ENCODE measurements at places on chromosomes 16 and 17.

DNA sequence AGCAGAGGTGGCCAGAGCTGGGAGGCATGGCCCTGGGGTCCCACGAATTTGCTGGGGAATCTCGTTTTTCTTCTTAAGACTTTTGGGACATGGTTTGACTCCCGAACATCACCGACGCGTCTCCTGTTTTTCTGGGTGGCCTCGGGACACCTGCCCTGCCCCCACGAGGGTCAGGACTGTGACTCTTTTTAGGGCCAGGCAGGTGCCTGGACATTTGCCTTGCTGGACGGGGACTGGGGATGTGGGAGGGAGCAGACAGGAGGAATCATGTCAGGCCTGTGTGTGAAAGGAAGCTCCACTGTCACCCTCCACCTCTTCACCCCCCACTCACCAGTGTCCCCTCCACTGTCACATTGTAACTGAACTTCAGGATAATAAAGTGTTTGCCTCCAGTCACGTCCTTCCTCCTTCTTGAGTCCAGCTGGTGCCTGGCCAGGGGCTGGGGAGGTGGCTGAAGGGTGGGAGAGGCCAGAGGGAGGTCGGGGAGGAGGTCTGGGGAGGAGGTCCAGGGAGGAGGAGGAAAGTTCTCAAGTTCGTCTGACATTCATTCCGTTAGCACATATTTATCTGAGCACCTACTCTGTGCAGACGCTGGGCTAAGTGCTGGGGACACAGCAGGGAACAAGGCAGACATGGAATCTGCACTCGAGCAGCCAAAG lies 2.3 kb downstream of the CSF3 start:
- DNase-seq = no peak

- DNase-seq = no peak
These were observed 190.6 kb downstream of the CYLD start for GRCh38 chr16:50932348-50932935.

DNA sequence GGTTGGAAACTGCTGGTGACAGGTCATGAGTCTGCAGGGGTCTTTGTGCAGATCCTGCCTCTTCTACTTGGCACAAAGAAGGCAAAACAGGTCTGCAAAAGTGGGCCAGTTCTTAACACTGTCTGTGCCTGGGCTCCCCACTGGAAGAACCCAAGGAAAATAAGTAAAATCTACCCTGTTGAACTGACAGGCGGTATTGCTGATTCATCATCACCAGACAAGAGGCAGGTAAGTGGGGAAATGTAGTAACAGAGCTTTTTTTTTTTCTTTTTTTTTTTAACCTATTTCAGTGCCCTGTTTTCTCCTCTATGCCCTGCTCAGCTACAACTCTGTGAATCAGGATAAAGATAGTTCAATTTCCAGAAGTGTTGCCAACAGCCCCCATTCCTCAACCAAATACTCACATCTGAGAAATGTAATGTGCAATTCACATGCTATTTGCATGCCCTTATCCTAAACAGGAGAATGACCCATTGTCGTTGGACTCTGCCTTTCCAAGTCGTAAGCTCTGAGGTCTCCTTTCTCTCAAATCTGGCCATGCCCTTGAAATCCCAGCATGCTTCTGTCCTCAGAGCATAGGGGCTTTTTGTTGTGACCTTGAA lies 237.0 kb downstream of the SOX9 start:
- no peak for DNase-seq

DNA sequence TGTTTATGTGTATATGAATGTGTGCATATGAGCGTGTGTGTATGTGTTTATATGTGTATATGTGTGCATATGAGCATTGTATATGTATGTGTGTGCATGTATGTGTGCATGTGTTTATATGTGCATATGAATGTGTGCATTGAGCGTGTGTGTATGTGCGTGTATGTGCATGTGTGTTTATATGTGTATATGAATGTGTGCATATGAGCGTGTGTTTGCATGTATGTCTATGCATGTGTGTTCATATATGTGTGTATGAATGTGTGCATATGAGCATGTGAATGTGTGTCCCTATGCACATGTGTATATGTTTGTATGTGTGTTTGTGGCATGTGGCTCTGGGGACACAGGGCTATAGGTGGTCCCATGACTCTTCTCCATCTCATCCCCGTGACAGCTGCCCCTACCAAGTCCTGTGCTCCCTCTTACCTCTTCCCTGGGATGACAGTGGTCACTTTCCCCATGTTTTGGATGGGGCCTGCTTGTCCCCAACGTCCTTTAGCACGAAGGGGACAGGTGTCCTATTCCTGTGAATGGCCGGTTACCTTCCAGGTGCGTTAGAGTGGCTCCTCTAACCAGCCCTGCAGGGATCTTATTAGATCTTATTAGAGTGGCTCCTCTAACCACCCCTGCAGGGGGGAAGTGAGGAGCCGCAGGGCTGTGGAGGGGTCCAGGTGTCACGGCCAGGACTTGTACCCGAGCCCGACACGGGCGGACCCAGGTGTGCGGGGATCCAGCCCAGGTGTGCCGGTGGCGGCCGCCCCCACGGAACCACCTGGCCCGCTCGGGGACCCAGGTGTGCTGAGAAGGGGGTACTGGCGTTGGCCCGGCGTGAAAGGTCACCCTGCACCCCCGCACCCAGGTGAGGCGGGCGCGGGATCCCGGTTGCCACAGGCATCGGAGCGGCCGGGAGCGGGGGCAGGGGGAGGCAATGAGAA lies 105.6 kb downstream of the SEC14L1 start:
- no peak for DNase-seq

DNA sequence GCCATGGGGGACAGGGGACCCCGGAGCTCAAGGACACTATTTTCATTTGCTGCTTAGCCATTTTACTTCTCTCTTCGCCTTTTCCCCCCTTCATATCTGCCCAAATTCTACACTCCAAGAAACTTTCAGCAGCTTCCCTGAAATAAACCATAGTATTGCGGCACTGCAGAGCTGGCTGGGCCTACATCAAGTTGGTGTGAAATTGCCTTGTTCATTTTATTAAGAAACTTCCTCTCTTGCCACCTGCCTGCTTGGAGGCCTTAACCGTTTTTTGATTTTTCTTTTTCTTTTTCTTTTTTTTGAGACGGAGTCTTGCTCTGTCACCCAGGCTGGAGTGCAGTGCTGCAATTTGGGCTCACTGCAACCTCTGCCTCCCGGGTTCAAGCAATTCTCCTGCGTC lies 7.4 kb upstream of the CPNE2 start:
- DNase-seq = no peak

DNA sequence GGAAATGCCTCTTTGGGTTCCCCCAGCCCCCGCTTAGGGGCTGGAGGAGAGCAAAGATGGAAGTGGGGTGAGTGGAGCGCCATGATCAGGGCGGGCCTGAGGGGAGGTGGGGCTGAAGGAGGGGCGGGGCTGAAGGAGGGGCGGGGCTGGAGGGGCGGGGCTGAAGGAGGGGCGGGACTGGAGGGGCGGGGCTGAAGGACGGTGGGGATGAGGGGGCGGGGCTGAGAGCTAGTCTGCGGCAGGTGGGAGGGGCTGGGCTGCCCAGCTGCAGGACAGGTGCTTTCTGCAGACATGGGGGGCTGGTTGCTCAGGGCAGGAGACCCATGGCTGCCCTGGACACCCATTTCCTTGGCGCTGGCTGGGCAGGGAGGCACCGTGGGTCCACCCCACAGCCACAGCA lies 39.1 kb upstream of the PABPN1L start:
- DNase-seq = peak; percentile 28

GRCh38 chr16:57614944-57615343 lies 13.5 kb upstream of the ADGRG1 start:
- DNase-seq = no peak

GRCh38 chr17:6269478-6269877 lies 165.4 kb downstream of the AIPL1 start:
- no peak for DNase-seq

DNA sequence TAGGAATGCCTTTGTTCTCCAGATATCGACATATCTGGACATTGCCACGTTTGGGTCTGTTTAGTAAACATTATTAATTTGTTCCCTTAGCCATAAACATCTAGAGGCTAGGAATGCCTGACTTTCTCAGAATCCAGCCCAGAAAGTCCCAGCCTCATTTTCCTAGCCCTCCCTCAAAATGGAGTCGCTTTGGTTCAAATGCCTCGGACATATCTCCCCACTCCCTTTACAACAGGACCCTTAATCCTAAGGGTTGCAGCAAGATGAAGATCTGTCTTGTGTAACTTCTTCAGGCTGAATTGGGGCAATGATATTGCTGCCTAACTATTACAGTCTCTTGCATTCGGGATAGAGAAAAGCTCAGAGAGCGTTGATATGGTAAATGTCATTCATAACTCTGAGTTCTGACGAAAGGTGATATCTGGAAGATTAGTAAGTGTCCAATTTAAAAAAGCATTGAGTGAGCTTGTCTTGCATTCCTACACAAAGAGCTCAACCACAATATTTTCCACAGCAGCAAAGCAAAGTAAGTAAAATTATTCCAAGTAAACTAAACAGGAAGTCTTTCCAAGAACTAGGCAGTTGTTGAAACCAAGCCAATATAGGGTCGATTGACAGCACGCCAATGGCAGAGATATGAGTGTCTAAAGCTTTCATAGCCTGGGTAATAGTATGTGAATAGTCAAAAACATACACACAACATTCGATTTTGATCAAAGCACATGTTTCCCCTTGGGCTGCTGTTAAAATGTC lies 46.0 kb upstream of the ARL4D start:
- no peak for DNase-seq

DNA sequence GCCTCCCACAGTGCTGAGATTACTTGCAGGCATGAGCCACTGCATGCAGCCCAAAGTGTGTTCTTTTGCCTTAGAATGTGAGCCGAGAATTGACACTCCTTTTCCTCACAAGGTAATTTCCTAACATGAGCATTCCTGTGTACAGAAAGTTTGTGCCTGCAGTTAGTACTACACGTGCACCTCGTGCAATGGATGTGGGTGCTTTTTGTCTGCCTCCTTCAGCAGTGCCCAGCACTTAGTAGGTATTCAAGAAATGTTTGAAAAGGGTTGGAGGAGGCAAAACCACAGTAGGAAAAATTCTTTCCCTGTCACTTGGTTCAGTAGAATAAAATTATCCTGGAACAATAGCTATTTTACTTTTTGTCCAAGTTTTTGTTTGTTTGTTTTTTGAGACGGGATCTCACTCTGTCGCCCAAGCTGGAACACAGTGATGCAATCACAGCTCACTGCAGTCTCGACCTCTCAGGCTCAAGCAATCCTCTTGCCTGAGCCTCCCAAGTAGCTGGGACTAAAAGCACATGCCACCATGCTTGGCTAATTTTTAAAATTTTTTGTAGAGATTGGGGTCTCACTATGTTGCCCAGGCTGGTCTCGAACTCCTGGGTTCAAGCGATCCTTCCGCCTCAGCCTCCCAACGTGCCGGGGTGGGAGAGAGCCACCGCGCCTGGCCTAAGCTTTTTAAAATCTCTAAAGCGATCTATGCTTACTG lies 2.4 kb downstream of the NDE1 start:
- DNase-seq = no peak

GRCh38 chr17:14006249-14006942 lies 62.9 kb upstream of the COX10 start:
- DNase-seq = no peak

- no peak for DNase-seq
These were observed 30.4 kb downstream of the PPM1D start for GRCh38 chr17:60630352-60630751.

DNA sequence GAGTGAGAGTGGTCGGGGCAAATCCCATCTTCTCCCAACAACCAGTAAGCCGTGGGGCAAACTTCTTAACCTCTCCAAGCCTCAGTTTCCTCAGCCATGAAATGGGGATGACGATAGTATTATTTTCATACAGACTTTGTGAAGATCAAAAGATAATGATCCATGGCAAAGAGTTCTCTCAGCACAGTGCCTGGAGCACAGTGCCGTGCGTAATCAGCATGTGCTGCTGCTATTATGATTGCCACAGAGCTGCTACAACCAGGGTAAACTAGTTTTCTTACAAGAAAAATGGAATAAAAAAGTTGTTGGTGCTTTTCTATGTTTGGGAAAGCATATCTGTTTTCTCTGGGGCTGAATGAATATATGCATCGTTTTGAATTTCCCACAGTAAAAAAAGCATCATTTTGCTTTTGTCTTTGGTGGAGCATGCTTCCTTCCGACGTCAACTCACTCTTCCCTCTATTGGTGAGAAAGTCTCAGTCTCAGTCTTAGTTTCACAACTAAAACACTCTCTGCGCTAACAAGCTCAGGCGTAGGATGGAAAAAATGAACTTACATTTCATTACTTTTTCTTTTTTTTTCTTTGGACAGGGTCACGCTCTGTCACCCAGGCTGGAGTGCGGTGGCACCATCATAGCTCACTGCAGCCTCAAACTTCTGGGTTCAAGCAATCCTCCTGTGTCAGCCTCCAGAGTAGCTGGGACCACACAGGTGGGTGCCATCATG lies 37.2 kb downstream of the CDK5R1 start:
- DNase-seq = no peak

GRCh38 chr16:66408163-66409048 lies 18.7 kb upstream of the BEAN1 start:
- no peak for DNase-seq

GRCh38 chr17:9986754-9987382 lies 81.8 kb upstream of the RCVRN start:
- DNase-seq = no peak

GRCh38 chr17:3318336-3318735 lies 20.2 kb upstream of the OR3A1 start:
- DNase-seq = no peak

DNA sequence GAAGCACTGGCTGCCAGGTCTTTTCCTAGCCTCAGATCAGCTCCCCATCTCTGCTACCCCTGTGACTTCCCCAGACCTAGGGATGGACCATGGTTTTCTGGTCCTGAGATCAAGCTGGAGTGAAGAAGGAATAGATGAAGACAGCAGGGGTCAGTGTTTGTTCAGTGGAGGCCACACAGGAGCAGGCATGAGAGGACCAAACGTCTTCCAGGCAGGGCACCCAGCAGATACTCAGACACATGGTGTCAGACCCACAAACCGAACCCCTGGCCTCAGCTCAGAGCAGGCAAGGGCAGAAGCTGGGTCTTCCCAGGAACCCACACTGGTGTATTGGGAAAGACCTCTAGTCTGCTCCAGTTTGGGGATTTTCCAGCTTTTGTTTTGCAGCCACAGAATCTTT lies 189.7 kb downstream of the IRX5 start:
- no peak for DNase-seq

DNA sequence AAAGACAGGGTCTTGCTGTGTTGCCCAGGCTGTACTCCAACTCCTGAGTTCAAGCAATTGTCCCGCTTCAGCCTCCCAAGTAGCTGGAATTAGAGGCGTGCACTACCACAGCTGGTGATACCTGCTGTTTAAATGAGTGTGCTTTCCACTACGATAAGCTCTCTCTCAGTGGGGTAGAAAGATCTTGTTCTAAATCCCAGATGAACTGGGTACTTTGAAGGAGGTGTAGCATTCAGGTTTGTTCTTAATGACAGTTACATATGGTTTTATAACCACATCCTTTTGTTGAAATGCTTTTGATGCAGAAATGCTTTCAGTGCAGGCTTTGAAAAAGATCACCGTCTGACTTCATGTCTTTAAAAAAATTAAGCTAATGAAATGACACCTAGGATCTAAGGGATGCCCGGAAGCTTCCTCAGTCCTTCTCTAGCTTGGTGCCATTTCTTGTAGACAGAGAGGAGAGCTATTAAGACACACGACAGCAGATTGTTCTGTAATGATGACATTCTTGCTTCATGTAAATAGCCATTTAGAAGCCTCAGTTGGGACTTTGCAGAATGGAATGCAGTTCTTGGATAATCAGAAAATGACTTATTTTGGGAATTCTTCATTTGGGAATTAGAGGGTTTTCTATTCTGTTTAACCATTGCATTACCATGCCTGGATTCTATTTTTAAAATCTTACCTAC lies 19.5 kb downstream of the PMM2 start:
- no peak for DNase-seq
